Stimulated activated CD4-positive, alpha-beta T cell treated with anti-CD3 and anti-CD28 coated beads, Interleukin-15, amount 100 ng/mL, for 24 hours (primary cell): ENCODE measurements at places on chromosomes 2 and 18.

DNA sequence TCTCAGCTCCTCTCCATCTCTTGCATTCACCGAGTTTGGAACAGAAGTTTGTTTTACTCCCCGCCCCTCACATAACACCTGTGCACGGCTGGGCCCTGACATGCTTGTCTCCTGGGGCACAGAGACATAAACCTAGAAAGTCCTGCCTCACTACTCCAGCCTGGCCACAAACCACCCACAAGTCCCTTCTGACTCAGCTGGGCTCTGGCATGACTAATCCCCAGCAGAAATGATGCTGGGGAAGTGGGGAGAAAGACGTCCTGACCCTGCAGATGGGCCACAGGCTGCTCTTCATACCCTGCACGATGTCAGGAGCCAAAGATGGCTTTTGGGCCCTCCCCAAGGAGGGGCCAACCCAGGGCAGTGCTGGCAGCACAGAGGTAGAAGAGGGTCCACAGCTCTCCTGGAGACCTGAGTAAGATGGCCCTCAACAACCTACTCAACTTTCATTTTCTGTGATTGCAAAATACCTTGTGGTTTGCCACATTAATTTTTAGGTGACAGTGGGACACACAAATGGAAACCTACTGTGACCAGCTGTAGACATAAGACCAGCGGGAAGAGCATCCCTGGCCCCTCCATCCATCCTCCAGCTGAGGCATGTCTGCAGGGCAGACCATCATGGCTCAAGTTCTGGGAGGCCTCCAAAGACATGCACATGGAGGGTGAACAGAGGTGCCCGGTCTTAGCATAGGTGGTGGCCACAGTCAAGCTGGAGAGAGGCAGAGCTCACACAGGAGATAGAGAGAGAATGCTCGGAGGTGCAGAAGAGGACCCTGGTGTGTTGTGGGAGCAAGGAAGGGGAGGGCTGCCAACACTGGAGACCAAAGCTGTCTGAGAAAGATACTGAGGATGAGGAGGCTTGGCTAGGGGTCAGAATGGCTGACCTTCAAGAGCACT lies 40.0 kb downstream of the DNMT3A start:
- DNase-seq = peak; percentile 85

- DNase-seq = no peak
These were observed 71.7 kb downstream of the TPGS2 start for GRCh38 chr18:36757081-36757480.

- DNase-seq = no peak
These were observed 248.3 kb downstream of the KCNE4 start for GRCh38 chr2:223300326-223300725.

DNA sequence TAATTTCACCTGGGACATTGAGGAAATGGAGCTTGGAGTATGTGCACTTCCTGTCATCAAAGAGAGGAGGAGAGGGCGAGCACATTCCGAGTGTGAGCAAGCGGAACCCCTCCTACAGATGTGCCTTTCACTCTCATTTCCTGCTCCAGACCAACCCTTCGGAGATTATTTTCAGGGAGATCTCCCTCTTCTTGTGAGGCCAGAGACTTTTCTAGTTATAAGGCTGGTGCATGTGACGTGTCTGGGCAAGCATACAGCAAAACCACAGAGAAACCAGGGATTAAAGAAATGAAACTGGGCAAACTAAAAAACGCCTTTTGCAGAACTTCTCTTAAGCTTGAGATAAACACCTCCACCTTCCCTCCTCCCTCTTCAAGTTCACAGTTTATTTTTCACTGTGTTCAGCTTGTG lies 409.2 kb upstream of the TCF4 start:
- no peak for DNase-seq

- DNase-seq = no peak
These were observed 30.6 kb downstream of the ADRA2B start for GRCh38 chr2:96085541-96086355.

DNA sequence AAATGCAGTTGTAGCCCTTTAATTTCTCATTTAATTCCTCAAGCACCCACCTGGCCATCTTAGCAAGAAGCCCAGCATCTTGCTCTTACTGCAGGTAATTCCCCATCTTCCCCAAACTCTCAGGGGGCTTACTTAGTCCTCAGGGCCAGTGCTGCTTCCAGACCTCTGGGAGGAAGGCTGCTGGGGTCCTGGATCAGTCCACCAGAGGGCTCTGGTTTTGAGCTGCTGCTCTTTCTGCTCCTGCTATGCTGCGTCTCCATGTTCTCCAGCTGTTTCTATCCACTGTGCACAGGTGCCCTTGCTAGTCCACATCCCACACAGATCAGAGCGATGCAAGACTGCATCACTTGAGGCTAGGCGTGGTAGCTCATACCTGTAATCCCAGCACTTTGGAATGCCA lies 34.5 kb upstream of the TMEM87B start:
- DNase-seq = no peak

DNA sequence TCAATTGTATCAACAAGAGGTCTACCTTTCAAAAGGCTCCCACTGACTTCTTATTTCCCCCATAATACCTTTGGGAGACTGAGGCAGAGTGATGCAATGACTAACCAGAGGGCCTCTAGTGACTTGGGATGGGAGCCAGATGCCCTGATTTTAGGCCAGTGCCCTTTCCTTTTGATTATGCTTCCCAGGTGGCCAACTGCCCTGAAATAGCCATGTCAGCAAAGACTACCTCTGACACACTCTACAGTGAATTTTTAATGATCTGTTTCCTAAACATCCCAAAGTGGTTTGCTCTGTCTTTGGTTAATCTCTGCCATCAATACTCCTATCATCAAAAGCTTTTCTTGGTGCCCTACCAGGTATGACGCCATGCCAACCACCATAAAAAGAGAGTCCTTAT lies 65.9 kb upstream of the ZFP36L2 start:
- no peak for DNase-seq

DNA sequence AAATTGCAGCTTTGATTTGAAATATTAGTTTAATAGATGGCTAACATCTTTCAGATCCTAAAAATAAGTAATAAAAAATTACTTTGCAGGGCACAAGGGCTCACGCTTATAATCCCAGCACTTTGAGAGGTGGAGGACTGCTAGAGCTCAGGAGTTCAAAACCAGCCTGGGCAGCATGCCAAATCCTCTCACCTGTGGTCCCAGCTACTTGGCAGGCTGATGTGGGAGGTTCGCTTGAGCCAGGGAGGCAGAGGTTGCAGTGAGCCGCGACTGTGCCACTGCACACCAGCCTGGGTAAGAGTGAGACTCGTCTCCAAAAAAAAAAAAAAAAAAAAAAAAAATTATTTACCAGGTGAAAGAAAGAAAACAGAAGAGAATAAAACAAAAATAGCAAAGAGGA lies 449.8 kb downstream of the NRXN1 start:
- DNase-seq = no peak

DNA sequence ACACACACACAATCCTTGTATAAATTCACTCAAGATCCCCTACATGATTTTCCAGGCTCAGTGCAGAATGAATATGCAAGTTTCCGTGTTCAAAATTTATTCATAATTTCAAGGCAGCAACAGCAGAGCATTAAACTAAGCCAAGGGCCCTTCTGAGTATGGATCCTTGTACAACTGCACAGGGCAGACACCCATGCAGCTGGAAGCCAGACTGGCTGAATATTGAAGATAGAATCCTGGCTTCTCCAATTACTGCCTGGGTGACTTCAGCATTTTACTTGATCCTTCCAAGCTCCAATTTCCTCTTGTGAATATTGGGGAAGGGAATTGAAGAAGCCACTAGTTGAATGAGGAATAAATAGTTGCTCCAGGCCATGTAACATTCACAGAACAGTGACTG lies 267.9 kb upstream of the REG3G start:
- no peak for DNase-seq

DNA sequence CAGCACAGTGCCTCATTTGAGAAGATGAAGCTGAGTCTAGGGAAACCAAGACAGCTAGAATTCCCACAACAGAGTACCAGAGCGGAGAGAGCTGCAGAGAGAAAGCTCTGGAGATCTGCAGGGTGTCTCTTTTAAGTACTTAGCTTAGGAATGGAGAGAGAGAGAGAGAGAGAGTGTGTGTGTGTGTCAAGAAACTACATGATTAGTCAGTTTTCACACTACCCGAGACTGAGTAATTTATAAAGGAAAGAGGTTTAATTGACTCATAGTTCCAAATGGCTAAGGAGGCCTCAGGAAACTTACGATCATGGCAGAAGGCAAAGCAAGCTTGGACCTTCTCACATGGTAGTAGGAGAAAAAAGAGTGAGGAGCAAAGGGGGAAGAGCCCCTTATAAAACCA lies 64.0 kb downstream of the HIBCH start:
- DNase-seq = peak; percentile 11

DNA sequence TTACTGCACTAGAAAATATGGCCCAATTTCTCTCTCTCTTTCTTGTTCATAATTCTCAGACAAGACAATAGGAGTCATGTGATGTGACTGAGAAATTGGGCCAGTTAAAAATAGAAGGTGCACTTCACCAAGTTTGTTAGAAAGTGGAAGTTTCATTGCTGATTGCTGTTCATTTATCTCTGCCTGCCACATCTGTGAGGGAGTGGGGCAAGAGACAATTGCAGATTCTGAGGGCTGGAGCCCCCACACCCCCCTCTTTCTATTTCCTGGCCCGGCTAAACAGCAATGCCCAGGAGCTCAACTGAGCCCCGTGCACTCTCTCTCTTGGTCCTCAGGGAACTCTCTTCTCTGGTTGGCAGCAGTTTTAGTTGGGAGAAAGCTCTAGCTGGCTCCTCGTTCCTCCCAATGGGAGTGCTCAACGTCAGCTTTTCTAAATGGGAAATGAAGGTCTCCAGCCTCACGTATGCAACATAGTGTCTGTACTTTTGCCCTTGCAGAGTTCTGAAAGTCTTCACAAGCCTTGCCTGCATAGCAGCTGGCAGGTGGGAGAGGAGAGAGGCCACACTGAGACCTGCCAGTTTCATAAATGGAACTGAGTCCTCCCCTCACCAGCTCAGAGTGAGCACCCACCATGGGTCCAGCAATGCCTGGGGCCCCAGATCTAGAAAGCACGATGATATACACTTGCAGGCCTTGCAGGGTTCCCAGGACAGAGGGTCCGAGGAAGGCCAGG lies 115.7 kb downstream of the MYCN start:
- DNase-seq = no peak

- no peak for DNase-seq
These were observed 75.3 kb downstream of the GORASP2 start for GRCh38 chr2:171004363-171004762.

- DNase-seq = no peak
These were observed 315.0 kb downstream of the ALK start for GRCh38 chr2:29606104-29607037.

- DNase-seq = no peak
These were observed 9.1 kb downstream of the TPRKB start for GRCh38 chr2:73728043-73728442.

- no peak for DNase-seq
These were observed 383.0 kb upstream of the TMEFF2 start for GRCh38 chr2:192577706-192578105.

- DNase-seq = peak; percentile 80
These were observed 65.1 kb downstream of the MBP start for GRCh38 chr18:77067291-77068061.

DNA sequence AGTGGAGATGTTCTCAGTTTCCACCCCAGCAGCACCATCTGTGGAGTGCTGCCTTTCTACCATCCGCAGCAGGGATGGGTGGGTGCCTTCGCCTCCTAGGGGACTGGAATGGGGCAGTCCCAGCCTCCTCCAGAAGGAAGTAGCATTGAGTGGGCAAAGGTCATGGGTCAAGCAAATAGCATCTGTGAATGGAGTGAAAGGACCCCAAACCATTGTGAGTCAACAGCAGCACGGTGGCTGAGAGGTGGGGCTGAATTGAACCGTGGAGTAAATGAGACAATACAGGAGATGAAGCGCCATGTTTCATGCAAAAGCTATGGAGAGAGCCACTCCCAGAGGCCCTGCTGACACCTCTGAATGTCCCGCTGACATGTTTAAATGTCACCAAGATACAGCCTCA lies 9.7 kb downstream of the GPR55 start:
- DNase-seq = no peak

DNA sequence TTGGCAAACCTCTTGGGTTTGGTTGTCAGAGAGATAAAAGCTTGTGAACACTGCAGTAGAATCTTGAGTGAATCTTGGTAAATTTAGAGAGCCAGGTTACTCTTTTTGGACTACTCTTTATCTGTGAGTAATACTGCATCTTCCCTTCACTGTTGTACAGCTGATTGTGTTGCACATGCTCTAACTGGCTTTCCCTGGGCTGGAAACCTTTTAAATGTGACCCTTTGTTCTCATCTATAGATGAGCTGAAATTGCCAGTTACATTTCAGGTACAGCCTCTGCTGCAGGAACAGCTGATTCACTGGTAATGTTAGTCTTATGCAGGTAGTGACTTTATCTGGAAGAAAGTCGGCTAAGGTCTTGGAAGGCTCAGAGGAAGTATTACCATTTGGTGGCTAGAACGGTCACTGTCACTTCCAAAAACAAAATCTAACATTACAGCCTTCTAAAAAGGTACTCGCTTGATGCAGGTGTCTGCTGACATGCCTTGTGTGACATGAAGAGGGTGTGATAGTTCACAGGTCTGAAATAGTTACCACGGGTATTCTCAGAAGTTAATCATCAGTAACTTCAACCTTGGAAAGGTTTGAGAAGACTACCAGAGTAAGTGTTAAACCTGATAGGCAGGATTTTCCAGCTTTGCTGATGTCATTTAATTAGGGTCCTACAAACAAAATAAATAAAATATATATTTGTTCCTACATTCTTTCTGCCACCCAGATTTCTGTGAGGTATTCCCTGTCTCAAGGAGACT lies 851.1 kb downstream of the SLC4A3 start:
- no peak for DNase-seq

GRCh38 chr18:13431886-13432285 lies 213.3 kb downstream of the LDLRAD4 start:
- no peak for DNase-seq

- DNase-seq = no peak
These were observed 24.8 kb downstream of the FBLN7 start for GRCh38 chr2:112162956-112163355.

- DNase-seq = no peak
These were observed 247.2 kb upstream of the RAB12 start for GRCh38 chr18:8361941-8362471.

DNA sequence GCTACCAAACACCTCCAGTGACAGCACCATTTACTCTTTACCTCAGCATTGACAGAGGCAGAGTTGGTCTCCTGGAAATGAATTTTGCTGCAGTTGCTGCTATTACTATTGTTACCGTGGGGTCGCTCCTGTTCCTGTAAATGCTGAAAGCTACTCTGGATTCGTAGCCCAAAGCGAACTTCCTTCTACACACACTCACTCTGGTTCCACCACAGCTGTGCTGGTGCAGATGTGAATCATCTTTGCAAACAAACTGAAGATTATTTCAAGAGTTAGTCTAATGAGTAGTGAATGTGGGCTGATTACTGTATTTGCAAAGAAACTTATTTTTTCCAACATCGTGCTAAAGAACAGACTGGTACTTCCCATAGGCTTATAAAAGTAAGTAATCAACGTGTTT lies 304.0 kb downstream of the LPIN1 start:
- DNase-seq = no peak

- no peak for DNase-seq
These were observed 23.5 kb downstream of the DPP4 start for GRCh38 chr2:162050513-162050961.

- DNase-seq = no peak
These were observed 132.8 kb downstream of the TTC27 start for GRCh38 chr2:32760628-32761027.
